ENCODE measurements at places on chromosomes 12 and 14.

- H3K27me3 ChIP-seq, result no peaks in the 10 kb centered on the region
- H3K27ac ChIP-seq, result no peak overlapping the region
- no peaks in the 10 kb centered on the region for H3K36me3 ChIP-seq
These were observed 426.2 kb downstream of the ZFP36L1 start for GRCh38 chr14:68366656-68367055.

GRCh38 chr12:51322452-51322851 is 1.5 kb downstream of the BIN2 start:
- peak overlapping the region; percentile 91 for H3K4me3 ChIP-seq
- H3K27me3 ChIP-seq, result no peaks in the 10 kb centered on the region
- peaks cover 34% of the 10 kb centered on the region for H3K36me3 ChIP-seq
- H3K4me1 ChIP-seq, result peaks cover 69% of the 10 kb centered on the region

DNA sequence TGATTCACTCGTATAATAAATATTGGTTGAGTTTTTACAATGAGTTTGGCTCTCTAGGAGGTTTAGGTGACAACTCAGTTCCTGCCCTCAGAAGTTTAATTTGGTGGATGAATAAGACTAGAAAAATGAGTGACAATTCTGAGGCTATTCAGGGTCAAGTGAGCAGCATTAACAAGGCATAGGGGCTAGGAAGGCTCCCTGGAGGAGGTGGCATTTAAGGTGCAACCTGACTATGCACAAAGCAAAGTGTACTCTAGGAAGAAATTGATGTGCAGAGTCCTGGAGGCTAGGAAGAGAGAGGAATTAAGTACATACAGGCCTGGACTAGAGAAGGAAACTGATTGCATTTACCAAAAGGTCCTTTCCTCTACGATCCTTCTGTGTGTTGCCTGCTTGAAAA is 440.3 kb downstream of the MED13L start:
- H3K27ac ChIP-seq, result no peak overlapping the region
- no peaks in the 10 kb centered on the region for H3K4me1 ChIP-seq
- H3K27me3 ChIP-seq, result peaks cover 3% of the 10 kb centered on the region
- no peak for DNase-seq

DNA sequence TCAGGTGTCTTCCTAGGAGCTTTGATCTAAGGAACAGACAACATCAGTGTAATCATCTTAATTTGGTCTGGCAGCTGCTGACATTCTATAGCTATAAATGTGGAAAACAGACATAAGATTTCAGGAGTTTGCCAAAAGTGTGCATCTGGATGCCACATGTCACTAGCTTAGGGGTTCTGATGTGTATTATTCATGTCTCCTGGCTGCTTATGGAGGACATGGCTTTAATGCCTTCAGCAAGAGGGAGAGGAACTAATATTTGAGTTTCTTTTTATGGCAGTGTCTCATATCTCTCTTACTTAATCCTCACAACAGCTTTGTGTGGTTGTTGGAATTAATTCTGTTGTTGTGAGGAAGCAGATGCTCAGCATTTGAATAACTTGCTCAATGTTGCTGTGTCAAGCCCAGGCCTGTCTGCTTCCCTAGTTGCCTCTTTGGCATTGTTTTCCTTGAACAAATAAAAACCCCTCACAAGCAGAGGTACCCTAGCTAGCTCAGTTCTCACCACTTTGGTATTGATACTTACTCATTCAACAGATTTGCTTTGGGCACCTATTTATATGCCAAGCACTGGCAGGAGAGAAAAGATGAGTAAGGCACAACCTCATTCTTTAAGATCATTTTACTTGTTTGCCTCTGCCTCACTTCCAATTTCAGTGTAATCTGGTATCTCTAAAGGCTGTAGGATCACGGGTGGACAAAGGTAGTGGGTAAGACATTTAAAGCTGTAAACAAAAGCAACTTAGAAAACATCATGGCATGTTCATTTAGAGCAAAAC is 39.8 kb upstream of the EID3 start:
- no peak overlapping the region for H3K4me3 ChIP-seq
- no peaks in the 10 kb centered on the region for H3K36me3 ChIP-seq

DNA sequence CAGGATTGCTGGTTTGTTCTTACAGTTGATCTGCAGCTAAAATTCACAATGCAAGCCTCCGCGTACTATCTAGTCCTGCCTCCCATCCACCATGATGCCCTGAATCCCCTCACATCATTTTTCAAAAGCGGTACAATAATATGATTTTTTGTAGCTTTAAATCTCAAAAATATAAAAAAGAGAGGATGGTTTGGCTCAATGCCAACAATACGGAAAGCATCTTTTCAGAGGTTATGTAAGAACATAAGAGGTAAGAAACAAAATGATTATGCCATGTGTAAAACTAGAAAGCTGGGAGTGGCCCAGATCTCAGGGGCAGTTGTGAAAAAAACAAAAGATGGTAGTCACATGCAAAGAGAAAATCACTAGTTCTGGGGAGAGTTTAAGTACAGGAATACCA is 24.0 kb upstream of the ZDHHC17 start:
- H3K4me3 ChIP-seq, result no peak overlapping the region
- H3K36me3 ChIP-seq, result peaks cover 7% of the 10 kb centered on the region
- DNase-seq, result no peak
- peaks cover 5% of the 10 kb centered on the region for H3K27me3 ChIP-seq
- no peaks in the 10 kb centered on the region for H3K4me1 ChIP-seq
- H3K27ac ChIP-seq, result no peak overlapping the region

DNA sequence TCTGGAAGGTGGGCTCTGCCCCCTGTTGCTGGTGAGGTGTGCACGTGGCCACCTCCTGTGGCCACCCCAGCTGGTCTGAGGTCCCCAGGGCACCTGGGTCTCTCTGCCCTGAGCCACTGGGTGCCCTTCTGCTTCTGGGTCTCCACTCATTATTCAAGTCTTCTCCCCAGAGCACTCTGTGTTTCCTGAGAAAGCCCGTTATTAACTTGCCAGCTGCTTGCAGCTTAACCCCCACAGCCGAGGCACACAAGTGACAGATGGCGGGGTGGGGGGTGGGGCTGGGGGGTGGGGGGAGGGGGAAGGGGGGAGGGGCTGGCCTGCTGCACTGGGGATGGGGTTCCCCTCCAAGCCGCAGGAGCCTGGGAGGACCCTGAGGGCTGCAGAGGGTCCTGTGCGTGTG is 40.5 kb downstream of the FBRSL1 start:
- peaks cover 2% of the 10 kb centered on the region for H3K36me3 ChIP-seq
- H3K27me3 ChIP-seq, result no peaks in the 10 kb centered on the region
- no peak overlapping the region for H3K27ac ChIP-seq
- no peak overlapping the region for H3K4me3 ChIP-seq
- no peak for DNase-seq
- H3K4me1 ChIP-seq, result no peaks in the 10 kb centered on the region

- H3K27ac ChIP-seq, result no peak overlapping the region
- no peaks in the 10 kb centered on the region for H3K27me3 ChIP-seq
- H3K4me3 ChIP-seq, result no peak overlapping the region
- no peak for DNase-seq
- H3K36me3 ChIP-seq, result peaks cover 2% of the 10 kb centered on the region
These were observed 250.1 kb upstream of the PWP1 start for GRCh38 chr12:107435520-107435919.

GRCh38 chr14:30193845-30194501 is 266.3 kb upstream of the PRKD1 start:
- H3K27me3 ChIP-seq, result no peaks in the 10 kb centered on the region
- no peak overlapping the region for H3K4me3 ChIP-seq
- no peak for DNase-seq
- H3K36me3 ChIP-seq, result no peaks in the 10 kb centered on the region
- no peak overlapping the region for H3K27ac ChIP-seq
- no peaks in the 10 kb centered on the region for H3K4me1 ChIP-seq

DNA sequence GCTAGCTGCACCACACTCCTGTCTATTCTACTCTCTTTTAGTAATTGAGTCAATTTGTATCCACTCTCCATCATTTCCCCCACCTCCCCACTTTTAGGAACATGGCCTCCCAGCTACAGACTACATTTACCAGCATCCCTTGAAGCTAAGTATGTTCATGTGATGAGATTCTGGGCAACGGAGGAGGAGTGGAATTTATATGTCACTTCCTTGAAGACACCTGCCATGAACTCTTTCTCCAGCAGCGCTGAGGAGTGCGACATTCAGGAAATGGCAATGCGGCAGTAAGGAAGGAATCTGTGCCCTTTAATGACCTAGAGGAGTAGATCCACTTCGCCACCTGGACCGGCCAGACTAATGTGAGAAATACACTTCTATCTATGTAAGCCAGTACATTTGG is 243.7 kb upstream of the DIO2 start:
- no peak overlapping the region for H3K27ac ChIP-seq
- H3K27me3 ChIP-seq, result no peaks in the 10 kb centered on the region
- H3K4me3 ChIP-seq, result no peak overlapping the region
- H3K36me3 ChIP-seq, result no peaks in the 10 kb centered on the region

- no peaks in the 10 kb centered on the region for H3K4me1 ChIP-seq
- no peak for DNase-seq
- no peak overlapping the region for H3K27ac ChIP-seq
- H3K4me3 ChIP-seq, result no peak overlapping the region
- H3K36me3 ChIP-seq, result no peaks in the 10 kb centered on the region
- peaks cover 1% of the 10 kb centered on the region for H3K27me3 ChIP-seq
These were observed 117.7 kb downstream of the PHETA1 start for GRCh38 chr12:111251058-111251730.

DNA sequence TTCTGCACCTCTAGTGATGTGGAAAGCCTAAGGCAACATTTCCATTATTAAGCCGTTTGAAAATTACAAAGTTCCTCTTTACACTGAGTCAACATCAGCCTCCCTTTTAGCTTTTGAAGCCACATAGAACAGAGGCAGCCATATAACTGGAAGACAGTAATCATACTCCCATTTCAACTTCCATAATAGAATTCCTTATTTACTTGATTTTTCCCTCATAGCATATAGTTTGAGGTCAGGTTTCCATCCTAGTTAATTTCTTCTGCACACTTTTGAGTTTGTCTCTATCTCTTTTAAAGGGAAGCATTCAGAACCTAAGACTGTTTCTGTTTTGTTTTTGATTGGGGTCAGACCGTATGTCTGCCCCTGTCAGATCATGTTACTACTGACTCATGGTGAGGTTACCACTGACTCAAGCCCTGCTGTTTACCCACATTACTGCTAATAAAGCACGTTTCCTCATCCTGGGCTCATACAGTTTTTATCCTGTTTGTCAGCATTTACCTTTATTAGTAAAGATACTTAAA is 161.0 kb downstream of the SLC38A4 start:
- H3K4me3 ChIP-seq, result peak overlapping the region; percentile 28
- H3K36me3 ChIP-seq, result peaks cover 2% of the 10 kb centered on the region
- peak; percentile 28 for DNase-seq
- no peaks in the 10 kb centered on the region for H3K27me3 ChIP-seq
- no peak overlapping the region for H3K27ac ChIP-seq

DNA sequence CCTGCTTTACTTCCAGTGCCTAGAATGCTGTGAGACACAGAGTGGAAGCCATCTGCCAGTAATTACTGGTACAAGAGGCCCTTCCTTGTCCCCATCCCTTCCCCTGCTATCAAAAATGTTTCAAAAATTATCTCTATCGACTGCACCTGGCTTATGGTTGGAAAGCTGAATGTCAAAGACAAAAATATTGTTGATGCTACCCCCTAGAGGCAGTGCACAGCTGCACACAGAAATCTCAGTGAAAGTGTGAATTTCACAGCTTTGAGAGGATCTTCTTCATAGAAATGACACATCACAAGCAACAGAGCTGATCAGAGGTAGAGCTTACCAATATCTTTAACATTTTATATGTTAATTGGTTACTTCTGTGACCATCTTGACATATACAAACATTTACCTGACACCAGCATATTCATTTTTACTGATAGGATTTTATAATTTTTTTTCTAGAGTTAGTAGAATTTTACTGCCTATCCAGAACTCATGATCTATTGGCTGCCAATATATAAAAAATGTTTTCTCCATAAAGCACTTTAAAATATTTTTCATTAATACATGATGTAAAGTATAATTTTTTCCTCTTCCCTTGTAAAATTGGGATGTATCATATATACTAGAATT is 138.0 kb downstream of the AACS start:
- H3K4me1 ChIP-seq, result no peaks in the 10 kb centered on the region
- no peak for DNase-seq
- H3K4me3 ChIP-seq, result no peak overlapping the region
- H3K27ac ChIP-seq, result no peak overlapping the region
- H3K27me3 ChIP-seq, result peaks cover 18% of the 10 kb centered on the region
- no peaks in the 10 kb centered on the region for H3K36me3 ChIP-seq

- H3K27ac ChIP-seq, result peak overlapping the region; percentile 96
- no peaks in the 10 kb centered on the region for H3K27me3 ChIP-seq
- DNase-seq, result no peak
These were observed 56.5 kb upstream of the GPR68 start for GRCh38 chr14:91300957-91301356.

GRCh38 chr12:116849216-116849615 is 32.0 kb downstream of the HRK start:
- H3K27ac ChIP-seq, result no peak overlapping the region
- no peak overlapping the region for H3K4me3 ChIP-seq
- H3K27me3 ChIP-seq, result peaks cover 1% of the 10 kb centered on the region
- no peaks in the 10 kb centered on the region for H3K4me1 ChIP-seq
- DNase-seq, result no peak

- H3K4me3 ChIP-seq, result no peak overlapping the region
- H3K27ac ChIP-seq, result no peak overlapping the region
- H3K4me1 ChIP-seq, result peaks cover 18% of the 10 kb centered on the region
- no peak for DNase-seq
- no peaks in the 10 kb centered on the region for H3K27me3 ChIP-seq
- no peaks in the 10 kb centered on the region for H3K36me3 ChIP-seq
These were observed 54.5 kb upstream of the MAX start for GRCh38 chr14:65156568-65157366.

DNA sequence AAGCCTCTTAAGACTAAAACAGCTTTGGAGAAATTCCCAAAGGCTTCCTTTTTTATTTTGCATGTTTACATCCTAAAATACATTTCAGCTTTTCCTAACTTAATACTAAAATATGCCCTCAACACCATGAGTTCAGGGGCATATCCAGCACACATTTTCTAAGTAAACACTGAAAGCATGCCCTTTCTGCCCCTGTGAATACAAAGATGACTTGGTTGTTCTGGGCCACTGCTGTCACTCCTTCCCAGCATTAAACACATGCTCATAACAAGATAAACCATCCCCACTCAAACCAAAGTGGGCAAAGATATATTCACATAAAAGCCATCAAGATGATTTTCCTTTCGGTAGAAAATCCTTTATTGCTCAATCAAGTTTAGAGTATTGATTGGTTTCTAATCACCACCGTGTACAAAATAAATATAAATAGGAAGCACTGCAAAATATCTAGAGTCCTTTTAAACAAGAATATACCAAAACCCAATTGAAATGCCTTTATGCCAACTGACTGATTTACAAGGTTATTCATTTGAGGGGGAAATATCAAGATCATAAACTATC is 1.9 kb downstream of the CCNB1IP1 start:
- H3K27ac ChIP-seq, result peak overlapping the region; percentile 40
- peak overlapping the region; percentile 65 for H3K4me3 ChIP-seq
- peaks cover 41% of the 10 kb centered on the region for H3K36me3 ChIP-seq
- H3K4me1 ChIP-seq, result peaks cover 41% of the 10 kb centered on the region
- DNase-seq, result no peak

DNA sequence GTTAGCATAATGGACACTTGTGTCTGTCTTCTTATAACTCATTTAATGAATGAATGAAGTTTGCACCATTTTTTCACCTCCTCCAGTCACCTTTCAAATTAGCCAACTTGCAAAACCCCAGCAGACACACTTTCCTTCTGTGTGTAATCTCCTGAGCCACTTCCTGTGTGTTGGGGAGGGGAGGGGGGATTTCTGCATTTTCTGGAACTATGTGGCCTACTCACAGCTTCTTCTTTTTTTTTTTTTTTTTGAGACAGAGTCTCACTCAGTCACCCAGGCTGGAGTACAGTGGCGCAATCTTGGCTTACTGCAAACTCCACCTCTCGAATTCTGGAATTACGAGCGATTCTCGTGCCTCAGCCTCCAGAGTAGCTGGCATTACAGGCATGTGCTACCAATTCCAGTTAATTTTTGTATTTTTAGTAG is 4.1 kb upstream of the SERPINA1 start:
- H3K27me3 ChIP-seq, result peaks cover 10% of the 10 kb centered on the region
- no peaks in the 10 kb centered on the region for H3K36me3 ChIP-seq
- peaks cover 39% of the 10 kb centered on the region for H3K4me1 ChIP-seq
- DNase-seq, result peak; percentile 72
